Activated T-cell treated with anti-CD3 and anti-CD28 coated beads, Interleukin-2, amount 50 U/mL, for 48 hours (primary cell): ENCODE measurements at places on chromosomes 16 and 17.

- DNase-seq, result peak; percentile 61
Measured at GRCh38 chr17:77460514-77461046, 319.8 kb downstream of the SEC14L1 start.

DNA sequence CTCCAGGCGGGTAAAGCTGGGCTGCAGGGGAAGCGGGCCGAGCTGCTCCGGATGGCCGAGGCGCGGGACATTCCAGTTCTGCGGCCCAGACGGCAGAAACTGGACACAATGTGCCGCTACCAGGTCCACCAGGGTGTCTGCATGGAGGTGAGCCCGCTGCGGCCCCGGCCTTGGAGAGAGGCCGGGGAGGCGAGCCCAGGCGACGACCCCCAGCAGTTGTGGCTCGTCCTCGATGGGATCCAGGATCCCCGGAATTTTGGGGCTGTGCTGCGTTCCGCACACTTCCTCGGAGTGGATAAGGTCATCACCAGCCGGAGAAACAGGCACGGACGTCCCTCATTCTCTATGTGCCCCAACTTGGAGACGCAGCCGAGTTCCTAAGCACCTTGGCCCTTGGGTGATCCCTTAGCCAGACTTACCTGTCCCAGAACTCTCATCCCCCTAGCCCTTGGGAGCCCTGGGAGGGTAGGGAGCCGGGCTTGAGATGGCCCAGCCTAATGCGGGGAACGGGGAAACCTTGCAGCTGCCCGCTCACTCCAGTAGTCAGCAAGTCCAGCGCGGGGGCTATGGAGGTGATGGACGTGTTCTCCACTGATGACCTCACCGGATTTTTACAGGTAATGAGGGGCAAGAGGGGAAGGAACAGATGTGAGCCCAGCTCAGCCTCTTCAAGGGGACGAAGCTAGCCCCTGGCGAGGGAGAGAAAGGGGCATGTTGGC is 806 bp downstream of the MRM1 start:
- peak; percentile 53 for DNase-seq

DNA sequence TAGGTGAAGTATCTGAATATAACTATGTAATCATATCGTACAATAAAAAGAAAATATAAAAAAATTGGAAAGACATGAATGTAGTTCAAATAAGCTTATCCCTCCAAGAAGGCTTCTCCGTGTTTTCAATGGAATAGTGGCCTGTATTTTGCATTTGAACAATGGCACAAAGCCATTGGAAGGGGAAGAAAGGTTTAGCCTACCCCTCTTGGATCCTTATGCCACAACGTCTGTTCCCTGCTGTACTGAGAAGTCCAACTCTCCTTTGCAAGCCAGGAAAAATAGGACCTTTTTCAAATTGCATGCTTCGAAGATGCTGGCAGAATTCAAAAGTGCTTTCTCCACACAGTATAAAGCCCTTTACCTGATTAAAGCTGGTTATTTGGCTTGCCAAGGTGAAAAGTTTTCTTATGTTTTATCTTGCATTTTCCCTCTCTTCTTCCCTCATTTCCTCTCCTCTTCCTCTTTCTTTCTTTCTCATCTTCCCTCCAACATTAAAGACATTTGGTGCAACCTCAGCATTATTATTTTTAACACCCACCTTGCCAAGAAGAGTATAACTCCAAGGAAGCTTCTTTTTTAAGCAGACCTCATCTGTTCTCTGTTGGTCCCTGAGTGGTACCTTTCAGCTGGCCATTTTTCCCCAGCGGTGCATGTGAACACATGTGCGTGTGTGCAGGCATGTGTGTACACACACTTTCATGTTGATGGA is 968.6 kb upstream of the RBFOX1 start:
- no peak for DNase-seq

DNA sequence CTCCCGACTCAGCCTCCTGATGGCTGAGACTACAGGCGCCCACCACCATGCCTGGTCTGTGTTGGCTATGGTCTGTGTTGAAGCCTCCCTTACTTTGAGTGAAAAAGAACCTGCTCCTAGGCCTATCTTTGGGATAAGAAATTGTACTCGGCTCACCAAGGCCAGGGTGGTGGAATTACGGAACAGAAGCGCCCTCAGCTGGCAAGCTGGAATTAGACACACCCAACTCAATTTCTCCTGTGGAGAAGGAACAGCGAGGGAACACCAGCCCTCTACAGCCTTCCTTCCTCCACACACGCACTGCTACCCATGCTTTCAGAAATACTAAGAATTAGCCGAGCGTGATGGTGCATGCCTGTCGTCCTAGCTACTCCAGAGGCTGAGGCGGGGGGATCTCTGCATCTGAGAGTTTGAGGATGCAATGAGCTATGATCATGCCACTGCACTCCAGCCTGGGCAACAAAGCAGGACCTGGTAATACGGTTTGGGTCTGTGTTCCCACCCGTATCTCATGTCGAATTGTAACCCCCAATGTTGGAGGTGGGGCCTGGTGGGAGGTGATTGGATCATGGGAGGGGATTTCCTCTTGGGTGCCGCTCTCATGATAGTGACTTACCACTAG is 40.1 kb upstream of the RBBP6 start:
- DNase-seq, result peak; percentile 37
